Daoy (cell line): ENCODE measurements at places on chromosomes 6 and 20. TPM values are rescaled to one million over a fixed set of nuclear protein-coding genes. Genes with fewer than 3 reads are reported as not detected.
A peak's percentile ranks its signal among the peaks of the same experiment; 100 is the strongest.

DNA sequence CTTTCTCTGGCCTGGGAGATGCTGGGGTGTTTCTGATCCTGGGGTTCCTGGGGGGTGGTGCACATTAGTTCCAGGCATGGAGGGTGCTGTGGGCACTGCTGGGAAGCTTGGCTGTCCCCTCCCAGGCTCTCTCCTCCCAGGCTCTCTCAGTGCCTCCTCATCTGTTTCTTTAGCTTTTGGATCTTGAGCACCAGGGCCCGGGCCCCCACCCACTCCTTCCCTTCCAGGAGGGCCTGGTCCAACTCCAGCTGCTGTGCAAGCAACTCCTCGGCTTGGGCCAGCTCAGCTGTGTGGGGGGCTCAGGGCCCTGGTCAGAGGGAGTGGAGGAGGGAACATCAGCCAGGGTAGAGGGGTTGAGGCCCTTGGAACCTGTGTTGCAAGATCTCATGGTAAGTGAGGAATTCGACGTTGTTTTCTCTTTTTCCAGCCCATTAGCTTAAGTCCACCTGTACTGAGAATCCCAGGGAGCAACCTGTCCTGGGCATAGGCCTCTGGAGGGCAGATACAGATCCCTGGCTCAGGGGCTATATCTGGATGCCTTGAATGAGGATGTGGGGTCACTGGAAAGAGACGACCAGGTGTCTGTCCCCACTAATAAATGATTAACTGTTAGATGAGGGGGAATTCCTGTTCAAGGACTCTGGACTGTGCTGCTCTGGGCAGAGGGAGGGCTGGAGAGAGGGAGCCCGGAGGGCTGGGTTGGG lies 34.5 kb upstream of the HLA-A start:
- DNase-seq, result no peak

DNA sequence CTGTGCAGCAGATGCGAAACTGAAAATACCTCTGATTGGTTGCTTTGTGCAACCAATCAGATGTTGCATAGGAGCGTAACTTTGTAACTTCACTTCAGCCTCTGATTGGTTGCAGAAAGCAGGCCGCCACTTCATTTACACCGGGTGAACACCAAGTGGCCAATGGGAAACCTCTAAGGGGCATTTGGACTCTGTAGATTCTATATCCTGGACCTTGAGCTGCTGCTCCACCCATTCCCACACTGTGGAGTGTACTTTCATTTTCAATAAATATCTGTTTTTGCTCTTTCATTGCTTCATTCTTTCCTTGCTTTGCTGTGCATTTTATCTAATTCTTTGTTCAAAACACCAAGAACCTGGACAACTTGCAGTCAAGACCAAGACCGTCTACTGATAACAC lies 14.1 kb upstream of the NXT1 start:
- no peak for DNase-seq

DNA sequence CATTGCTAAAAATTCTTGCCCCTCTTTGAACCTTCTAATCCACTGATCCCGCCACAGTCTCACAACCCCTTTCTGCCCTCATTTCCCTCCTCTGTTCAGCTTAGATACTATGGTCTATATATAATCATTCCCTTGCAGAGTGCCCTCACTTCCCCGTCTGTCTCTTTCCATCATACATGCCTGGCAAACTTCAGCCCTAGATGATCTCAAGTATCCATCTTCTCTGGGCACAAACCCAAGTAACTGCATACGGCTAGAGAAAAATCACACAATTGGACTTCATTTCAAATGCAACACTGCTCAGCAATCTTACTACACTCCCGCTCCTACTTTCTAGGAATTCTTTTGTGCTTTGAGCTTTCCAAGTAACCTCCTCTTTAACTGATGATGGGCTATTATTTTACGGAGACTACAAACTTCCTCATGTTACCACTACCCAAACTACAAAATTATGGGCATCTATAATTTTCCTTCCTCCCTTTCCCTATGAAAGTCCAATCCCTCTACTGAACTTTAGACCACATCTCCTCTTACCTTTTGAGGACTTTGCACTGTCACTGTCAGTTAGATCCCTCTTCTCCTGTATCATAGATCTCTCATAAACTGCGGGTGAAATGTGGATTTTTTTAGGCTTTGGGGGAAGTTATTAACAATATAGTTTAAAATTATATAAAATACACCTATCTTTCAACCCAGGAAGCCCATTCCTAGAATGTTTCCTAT lies 135.6 kb downstream of the BTBD9 start:
- no peak for DNase-seq

- no peak for DNase-seq
Observed at GRCh38 chr6:79196912-79197311, 37.6 kb downstream of the HMGN3 start.

GRCh38 chr6:143064271-143064670 lies 3.6 kb downstream of the AIG1 start:
- no peak for DNase-seq

- no peak for DNase-seq
Observed at GRCh38 chr6:23243854-23244253, 674.5 kb downstream of the HDGFL1 start.

GRCh38 chr6:25018568-25018954 lies 82.8 kb upstream of the RIPOR2 start:
- no peak for DNase-seq

- DNase-seq, result no peak
Observed at GRCh38 chr6:94956910-94957309, 620.4 kb upstream of the MANEA start.

- DNase-seq, result no peak
Observed at GRCh38 chr6:47536816-47537401, 59.3 kb downstream of the CD2AP start.

DNA sequence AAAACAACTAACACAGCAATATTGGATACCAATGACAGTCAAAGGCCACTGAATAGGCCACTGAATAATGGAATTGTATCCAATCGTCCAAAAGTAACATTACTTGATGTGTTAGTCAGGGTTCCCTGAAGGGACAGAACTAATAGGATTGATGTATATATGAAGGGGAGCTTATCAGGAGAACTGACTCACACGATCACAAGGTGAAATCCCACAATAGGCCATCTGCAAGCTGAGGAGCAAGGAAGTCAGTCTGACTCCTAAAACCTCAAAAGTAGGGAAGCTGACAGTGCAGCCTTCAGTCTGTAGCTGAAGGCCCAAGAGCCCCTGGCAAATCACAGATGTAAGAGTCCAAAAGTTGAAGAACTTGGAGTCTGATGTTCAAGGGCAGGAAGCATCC lies 571.4 kb downstream of the PRKN start:
- no peak for DNase-seq

DNA sequence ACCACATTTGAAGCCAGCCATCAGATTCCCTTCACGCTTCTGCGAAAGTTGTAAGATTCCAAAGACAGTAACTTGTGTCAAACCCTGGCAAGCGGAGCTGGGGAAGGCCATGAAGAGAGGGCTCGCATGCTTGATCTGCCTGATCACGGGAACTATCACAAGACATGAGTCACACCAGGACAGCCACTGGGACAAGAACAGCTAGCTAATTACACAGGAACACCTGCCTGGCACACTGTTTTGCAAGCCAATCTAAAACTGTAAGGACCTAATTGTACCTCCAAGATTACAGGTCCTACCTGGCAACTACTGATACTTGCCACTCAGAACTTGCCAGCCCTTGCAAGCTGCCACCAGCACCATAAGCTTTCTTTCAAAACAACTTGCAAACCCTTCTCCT lies 289.3 kb downstream of the KIF16B start:
- DNase-seq, result no peak

- DNase-seq, result no peak
Observed at GRCh38 chr6:142697922-142698321, 247.1 kb downstream of the HIVEP2 start.

DNA sequence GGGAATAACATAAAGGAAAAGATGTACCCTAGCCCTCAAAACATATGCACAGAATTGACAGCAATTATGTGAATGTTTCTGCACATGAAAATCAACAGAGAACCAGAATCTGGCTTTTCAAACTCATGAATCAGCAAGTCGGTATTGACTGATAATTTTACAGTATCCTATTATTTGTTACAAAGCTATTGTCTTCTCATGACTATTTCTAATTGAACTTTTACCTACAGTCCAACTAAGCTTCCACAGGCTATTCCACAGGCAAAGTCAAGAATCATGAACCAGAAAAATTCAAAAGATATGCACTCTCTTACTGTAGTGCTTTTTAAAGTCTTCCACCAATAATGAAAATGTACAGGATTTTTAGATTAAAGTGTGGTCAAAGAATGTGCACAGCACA lies 49.1 kb upstream of the DST start:
- DNase-seq, result no peak

DNA sequence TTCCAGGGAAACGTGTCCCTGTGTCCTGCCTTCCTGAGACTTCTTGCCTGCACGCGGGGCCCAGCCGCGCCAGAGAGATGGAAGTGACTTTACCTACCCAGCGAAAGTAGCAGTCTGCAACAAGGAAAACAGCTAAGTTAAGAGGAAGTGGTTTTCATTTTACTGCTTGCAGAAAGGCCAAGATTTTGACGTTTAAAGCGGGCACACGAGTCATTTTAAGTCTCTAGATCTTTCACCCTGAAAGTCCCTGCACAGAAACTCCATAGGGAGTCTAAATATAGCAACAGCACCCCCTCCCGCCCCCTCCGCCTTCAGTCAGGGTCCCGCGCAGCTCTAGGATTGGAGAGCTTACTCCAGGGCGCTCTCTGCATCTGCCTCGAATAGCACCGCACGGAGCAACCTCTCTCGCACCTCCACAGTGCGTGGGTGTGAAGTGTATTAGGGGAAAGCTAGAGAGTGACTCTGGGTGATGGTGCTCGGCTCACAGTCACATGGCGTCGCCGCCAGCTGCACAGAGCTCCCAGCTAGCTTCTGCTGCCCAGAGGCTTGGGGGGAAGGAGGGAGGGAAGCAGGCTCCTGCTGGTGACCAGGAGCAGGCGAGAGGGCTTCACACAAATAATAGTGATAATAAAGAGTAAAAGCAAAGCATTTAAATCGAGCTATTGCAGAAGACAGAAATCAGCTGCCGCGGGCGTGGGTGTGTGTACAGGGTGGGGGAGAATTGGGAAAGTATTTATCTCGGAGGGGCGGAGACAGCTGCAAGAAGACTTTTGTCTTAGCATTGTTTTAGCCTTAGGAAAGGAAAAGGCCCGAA lies 1.8 kb upstream of the KCNQ5 start:
- peak; percentile 40 for DNase-seq

GRCh38 chr6:137487181-137487868 lies 6.9 kb downstream of the OLIG3 start:
- no peak for DNase-seq

DNA sequence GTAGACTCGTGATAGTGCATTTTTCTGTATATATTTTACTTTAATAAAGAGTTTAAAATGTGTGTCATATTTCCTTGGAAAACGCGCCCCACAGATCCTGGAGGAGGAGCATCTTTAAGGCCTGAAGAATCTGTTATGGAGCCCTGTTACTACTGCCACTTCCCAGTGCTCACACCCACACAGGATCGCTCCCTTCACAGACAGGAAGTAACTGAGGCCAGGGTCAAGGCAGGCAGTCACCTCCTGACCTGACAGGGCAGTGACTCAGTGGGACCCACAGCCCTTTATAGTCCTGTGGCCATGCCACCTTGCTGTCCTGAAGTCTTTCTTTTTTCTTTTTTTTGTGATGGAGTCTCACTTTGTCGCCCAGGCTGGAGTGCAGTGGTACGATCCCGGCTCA lies 9.0 kb downstream of the RRBP1 start:
- no peak for DNase-seq

DNA sequence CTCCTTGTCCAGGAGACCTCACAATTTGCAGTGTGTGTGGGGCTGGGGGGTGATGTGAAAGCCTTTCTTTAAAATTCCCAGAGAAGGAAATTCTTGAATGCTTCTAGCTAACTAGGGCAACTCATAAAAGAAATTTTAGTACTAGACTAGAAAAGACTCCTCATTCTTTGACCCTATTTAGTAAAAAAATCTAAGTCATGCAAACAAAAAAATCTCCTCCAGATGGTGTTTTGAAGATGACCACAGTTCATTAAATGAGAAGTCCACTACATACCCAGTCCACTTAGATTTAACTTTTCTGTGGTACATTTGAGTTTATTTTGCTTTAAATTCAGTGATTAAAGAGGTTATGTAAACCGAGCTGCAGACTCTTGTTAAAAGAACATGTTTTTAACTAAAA lies 67.5 kb downstream of the NDUFAF5 start:
- DNase-seq, result no peak

- DNase-seq, result no peak
Observed at GRCh38 chr6:50301307-50301706, 251.6 kb upstream of the DEFB112 start.

GRCh38 chr20:52799130-52799529 lies 173.0 kb upstream of the TSHZ2 start:
- no peak for DNase-seq

- no peak for DNase-seq
Observed at GRCh38 chr6:108106694-108107093, 32.2 kb upstream of the OSTM1 start.

DNA sequence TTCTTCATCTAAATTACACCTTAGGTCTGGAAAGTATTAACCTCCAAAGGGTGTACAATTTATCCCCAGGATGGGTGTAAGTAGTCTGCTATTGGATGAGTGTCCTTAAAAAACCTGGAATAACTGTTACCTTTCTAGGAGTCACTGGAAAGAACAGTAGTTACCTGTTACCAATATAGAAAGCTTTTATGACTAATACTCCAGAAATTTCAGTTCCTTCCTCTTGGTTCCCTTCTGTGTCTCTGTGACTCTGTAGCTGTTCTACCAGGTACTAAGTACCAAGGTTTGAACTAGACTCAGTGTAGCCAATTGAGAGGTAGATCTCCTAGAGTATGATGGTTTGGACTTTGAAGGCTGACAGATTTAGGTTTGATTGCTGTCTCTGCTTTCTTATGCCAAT lies 47.0 kb upstream of the TBX18 start:
- no peak for DNase-seq

GRCh38 chr6:146981981-146982380 lies 222.2 kb upstream of the STXBP5 start:
- DNase-seq, result no peak

DNA sequence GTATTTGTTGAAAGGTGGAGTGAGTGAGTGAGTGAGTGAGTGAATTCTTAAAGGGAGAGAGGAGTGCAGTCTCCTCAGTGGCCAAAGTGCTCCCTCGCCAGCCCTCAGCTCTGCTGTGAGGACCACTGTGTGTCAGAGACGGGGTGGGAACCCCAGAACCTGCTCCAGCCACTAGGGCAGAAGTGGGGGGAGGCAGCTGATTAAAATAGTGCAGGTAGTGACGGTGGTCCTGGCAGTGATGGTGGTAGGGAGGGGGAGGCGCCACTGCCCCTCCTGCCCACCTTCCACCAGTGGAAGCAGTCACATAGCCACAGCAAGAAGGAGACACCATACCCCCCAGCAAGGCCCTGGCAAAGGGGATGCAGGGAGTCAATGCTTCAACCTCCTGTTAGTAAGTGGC lies 133.5 kb downstream of the PHACTR3 start:
- no peak for DNase-seq

Gene EYA4
- total RNA-seq, result 14.7 and 16.3 TPM in 2 replicates

Gene RBM38
- total RNA-seq, result 14.6 and 15.7 TPM in 2 replicates

Gene MCM8
- total RNA-seq, result 38.0 and 43.8 TPM in 2 replicates

Gene PPP1R3D
- total RNA-seq, result 2.3 and 2.5 TPM in 2 replicates

Gene MLN
- not detected in 2 replicates for total RNA-seq

Gene TGM2
- total RNA-seq, result 27.3 and 33.4 TPM in 2 replicates

Gene SERINC3
- total RNA-seq, result 24.5 and 32.1 TPM in 2 replicates

Gene FERMT1
- 4.6 and 5.7 TPM in 2 replicates for total RNA-seq

Gene ARFGEF3
- 2.4 and 3.3 TPM in 2 replicates for total RNA-seq

Gene GPR6
- not detected in 2 replicates for total RNA-seq

Gene SPACA1
- total RNA-seq, result not detected in 2 replicates

Gene GPR31
- total RNA-seq, result not detected in 2 replicates

Gene WFDC12
- not detected in 2 replicates for total RNA-seq
